Calu3 (cell line): ENCODE measurements at places on chromosomes 6 and 20.

- DNase-seq = peak; percentile 66
Measured at GRCh38 chr20:25223179-25223661, 24.7 kb upstream of the PYGB start.

- DNase-seq = peak; percentile 45
Measured at GRCh38 chr20:33826270-33826897, 15.2 kb downstream of the CHMP4B start.

DNA sequence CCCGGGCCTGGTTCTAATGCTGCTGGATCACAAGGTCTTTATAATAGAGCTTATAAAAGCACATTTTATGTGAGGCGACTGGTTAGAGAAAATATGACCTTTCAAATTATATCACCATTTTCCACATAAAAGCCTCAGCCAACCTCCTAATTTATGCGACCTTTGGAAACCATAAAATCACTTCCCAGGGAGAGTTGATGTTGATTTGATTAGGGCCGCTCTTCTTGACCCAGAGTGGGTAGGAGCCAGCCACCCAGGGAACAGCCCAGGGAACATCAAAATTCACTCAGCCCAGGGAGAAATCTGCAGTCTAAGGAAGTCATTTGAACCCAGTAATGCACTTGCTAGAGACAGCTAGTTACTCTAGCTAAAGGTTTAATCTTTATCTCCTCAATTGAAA, 79.8 kb upstream of the TENT5A start:
- no peak for DNase-seq

GRCh38 chr6:142784344-142784743, 160.6 kb downstream of the HIVEP2 start:
- no peak for DNase-seq

GRCh38 chr6:125201961-125202729, 48.6 kb downstream of the TPD52L1 start:
- peak; percentile 74 for DNase-seq

DNA sequence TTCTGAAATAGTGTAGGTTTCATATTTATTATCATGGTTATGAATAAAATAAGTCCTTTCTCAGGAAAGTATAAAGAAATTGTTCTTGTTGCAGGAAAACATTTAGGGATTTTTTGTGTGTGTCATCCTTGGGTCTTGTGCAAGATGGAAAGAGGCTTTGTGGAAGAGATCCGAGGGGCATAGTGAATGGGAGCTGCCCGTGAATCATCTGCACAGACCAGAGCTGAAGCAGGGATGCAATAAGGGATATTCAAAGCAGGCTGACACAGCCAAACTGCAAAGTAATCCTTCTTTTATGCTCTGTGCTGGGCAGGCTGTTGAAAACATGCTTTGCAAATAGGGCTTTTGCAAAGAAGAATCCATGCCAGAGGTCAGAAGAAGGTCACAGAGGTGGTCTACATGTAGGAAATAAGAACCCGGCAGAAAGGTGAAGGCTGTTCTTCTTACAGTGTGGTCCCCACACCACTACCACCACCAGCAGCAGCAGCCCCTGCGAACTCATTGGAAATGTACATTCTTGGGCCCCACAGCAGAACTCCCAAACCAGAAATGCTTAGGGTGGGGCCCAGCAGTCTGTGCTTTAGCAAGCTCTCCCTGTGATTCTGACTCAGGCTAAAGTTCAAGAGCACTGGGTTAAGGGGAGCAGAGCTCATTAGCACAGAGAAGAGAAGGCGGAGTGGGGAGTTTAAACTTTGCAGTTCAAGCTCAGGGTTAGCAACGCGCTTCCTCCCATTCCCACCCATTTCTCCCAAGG, 237.6 kb downstream of the QKI start:
- DNase-seq = no peak

DNA sequence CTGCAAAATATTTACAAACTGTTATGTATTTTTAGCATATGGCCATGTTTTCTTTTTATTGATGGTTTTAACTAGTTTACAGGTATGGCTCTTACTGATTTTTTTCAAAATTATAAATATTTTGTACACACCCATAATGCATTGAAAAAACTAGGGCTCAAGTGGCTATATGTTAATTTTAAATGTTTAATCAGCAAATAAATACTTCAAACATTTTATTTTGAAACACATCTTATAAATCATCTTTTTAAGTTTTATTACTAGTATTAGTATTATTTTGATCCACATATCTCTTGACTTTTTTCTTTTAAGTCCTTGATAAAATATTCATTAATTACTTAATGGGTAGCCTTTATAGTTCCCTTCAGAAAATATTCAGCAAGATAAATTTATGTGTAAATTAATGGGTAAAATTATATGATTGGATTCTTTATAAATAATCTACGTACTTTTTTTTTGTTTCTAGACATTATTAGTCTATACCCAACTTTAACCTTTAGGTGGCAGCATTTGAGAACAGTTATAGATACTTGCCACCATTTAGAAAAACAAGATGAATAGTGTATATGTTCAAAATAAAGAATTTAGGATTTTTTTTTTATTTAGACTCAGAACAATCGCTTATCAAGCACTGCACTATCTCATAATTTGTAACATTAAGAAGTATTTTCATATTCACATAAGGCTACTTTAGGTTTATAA, 241.9 kb downstream of the ADGRB3 start:
- DNase-seq = no peak

DNA sequence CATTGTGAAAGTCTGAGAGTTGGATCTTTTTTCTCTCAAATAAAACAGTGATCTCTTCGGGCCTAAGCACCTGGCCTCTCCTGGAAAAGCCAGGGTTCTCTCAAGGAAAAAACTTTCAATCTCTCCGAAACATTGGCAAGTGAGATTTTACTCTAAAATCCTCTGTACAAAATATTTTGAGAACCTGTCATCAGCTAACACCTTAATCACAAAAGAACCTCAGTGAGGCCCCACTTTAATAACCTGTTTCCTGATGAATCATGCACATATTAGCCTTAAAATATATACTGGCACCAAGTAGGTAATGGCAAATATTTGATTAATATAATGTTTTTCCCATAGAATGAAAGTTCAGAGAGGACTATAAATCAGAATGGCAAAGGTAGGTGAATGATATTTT, 177.9 kb downstream of the FRK start:
- no peak for DNase-seq

- no peak for DNase-seq
Measured at GRCh38 chr6:79335133-79335674, 100.7 kb upstream of the HMGN3 start.

DNA sequence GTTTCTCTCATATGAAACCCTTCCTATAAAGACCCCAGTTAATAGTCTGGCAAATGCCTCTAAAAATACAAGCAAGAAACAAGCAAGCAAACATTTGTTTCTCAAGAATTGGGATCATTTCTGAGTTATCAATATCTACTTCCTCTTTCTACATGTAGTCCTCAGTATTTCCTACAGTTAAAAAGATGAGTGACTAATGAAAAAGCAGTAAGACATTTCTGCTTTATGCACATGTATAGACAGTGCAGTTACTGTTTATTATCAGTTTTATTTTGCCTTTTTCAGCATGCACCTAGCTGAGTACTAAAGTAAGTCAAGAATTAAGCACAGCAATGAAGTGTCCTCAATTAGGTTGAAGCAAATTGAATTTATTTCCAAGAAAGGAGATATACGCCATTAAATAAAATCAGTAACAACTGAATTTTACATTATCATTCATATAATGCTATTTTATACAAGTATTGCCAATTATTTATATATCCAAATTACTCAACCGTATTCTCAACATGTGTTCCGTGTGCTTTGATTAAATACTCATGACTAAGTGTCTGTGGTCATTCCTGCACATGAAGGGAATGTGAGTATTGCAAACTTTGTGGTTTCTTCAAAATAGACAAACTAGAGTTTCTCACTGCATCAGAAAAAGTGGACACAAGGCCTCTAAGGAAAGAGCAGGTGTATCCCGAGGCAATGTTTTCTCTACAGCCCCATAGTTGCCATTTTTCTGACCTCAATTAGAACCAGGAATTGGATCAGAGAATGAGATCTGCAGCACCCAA, 159.3 kb upstream of the MARCKS start:
- DNase-seq = peak; percentile 13

DNA sequence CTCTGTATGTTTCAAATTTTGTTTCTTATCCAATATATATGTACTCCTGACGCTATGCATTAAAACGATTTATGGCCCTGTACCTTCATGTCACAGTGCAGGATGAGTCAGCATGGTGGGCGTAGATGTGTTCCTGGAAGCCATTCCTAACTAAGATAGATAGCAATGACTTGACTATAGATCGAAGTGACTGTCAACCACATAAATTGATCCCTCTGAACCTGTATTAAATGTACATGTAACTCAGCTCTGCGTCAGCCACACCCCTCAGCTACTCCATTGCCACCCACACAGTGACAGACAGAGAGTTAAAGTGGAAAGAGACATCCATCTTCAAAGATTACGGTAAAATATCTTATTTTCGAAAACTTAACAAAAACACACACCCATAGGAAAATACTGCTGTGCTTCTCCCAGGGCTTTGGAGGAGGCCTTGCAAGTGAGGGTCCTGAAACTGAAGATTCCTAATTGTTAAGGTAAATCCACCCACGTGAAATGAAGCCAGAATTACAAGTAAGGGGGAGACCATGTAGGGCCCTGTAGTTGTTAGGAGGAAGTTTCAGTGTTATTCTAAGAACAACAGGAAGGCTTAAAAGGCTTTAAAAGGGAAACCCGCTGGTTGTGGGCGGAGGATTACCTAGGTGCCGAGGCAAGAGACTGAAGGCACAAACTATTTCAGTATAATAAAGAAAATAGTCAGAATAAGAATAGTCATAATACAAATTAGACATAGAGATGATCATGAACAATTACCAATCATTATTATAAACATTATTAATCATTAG, 10.3 kb upstream of the RAD21L1 start:
- DNase-seq = no peak

GRCh38 chr6:66094615-66095014, 387.6 kb upstream of the EYS start:
- DNase-seq = no peak

- DNase-seq = no peak
Measured at GRCh38 chr20:17684077-17684888, 2.2 kb upstream of the RRBP1 start.

DNA sequence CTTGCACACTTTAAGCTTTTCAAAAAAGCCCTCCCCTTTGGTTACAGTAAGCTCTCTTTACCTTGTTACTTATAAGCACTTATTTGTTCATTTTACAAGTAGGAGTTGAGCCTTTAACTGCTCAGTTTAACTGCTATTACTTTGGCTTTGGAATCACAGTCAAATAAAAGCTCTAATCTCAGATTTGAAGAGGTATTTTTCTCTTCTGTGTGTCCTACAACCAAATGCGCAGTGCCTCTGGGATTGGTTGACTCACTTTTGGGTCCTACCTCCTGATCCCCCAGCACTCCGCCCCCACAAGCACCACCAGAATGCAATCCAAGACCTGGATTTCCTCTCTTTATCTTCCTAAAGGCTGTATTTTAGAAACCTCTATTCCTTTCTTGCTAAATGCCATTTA, 2.5 kb downstream of the NCOA7 start:
- DNase-seq = no peak

GRCh38 chr20:17457079-17457478, 74.1 kb downstream of the BFSP1 start:
- no peak for DNase-seq

DNA sequence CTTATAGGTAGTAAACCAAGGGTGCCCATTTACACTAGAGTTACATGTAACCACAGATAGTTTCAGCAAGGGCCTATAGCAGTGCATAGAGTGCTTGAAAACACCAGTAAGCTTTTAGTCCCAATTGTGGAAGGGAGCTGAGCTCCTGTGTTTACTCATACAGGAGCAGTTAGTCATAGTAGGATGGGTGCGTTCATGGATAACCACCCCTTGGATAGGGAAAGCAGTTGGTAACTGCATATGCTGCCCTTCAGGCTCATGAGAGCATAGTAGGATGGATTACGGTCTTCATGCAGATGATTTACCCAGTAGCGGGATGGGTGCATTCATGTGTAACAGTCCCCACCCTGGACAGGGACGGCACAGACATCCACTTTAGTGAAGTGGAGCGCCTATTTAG, 45.1 kb downstream of the OR2B6 start:
- DNase-seq = no peak

DNA sequence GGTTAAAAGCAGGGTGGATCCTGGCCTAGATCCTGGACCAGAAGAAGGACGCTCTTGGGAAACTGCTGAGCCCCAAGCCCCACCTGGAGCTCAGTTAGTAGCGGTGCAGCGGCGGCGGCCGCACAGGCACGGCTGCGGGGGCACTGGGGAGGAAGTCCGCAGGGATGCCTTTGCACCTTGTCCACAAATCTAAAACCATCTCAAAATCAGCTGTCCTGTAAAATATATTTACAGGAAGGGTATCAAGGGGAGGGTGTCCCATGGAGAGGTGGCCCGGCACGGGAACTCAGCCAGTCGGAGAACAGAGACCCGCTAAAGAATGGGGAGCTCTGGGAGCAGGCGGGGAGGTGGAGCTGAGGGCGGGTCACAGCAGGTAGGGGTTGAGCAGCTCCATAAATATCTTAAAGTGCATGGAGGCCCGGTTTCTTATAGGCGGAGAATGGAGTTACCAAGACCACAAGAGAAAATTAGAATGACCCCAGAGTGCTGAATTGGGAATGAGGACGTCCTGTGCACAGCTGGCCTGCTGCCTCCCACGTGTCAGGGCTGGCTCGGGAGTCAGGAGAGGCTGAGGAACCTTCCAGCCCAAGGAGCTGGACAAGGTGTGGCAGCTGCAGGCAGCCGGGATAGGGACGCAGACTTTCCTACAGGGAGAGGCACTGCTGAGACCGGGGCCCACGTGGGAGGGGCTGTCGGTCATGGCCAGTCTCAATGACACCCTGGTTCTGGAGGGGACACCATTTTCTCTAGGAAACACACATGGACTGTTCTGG, 8.0 kb downstream of the MTG2 start:
- DNase-seq = no peak

- peak; percentile 16 for DNase-seq
Measured at GRCh38 chr20:2402271-2402980, 21.7 kb downstream of the TGM6 start.

DNA sequence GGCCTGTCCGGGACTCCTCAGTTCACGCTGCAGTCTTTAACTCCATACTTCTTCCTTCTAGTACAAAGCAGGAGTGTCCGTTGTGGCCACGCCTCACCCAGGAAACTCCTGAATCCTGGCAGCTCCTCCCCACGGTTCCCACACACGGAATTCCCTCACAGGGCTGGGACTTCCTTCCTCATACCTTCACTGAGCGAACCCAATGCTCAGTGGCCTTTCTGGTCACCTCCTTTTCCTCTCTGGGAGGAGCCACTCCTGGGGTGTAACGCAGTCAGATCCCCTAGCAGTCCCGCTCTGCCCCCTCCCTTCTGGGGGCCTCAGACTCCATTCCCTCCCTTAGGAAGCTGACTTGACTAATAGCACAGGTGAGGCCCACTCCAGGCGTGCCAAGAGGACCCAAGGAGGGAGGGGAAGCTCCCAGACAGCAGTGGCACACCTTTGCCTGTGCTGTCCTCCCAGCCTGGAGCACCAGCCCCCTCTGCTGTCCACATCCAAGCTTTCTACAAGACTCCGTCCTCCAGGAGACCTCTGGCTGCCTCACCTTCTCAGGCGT, at the start of gene SLC52A3:
Gene SLC52A3, minus strand, starts transcription at position 75 of the 553 bp plus-strand sequence. CDS start 2,726 bp downstream, outside the sequence.
- DNase-seq = peak; percentile 85

DNA sequence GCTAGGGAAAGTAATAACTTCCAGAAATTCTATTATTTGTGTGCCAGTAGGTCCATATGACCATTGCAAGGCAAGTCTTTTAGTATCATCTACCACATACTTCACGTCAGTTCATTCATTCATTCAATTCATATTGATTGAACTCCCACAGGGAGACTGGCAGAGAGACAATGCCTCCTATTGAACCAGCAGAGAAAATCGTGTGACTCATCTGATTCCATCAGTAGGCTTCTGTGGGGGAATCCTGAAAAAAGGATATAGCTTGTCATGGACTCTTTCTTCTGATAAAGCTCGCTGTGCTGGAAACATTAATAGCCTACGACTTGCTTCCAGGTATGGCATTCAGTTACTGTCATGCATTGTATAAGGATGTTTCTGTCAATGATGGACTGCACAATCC, 45.3 kb upstream of the CNR1 start:
- DNase-seq = no peak
